ENCODE measurements at places on chromosomes 3 and 15.

GRCh38 chr3:58962040-58962651 is 87.7 kb downstream of the CFAP20DC start:
- no peak for DNase-seq

GRCh38 chr3:161423911-161424522 is 52.7 kb upstream of the SPTSSB start:
- no peak for DNase-seq

DNA sequence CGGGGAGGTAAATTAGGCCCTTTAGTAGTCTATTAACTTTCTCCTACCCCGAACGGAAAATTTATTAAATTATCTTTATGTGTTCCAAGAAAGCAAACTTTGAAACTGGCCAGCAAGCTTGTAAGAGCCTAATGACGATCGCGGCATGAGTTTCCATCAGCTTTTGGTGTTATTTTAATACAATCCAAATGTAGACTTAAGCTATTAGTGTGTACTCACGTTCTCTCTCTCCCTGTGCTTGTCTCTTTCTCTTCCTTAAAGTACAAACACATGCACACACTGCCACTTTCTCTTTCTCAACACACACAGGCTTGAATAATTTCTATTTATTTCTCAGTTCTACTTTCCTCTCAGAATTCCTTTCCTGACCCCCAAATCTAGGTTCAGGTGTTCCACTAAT is 108.8 kb upstream of the MME start:
- DNase-seq: no peak

- DNase-seq: no peak
Observed at GRCh38 chr3:160921020-160921635, 165.1 kb downstream of the PPM1L start.

GRCh38 chr3:10950476-10951294 is 41.9 kb upstream of the SLC6A1 start:
- DNase-seq: no peak

DNA sequence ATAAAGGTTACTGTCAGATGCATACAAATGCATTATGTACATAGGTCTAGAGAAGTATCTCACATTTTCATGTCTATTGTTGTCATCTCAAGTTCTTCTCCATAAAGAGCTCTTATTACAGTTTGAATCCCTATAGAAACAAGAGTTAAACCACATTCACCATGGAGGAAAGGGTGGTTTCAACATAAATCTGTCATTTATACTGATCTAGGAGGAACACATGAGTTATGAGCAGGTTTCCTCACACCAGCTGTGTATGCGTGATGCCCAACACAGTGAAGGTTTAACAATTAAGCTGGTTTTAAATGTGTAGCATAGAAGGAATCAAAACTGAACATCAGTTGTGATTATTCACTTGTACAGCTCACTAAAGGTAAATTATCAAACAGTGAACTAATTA is 251.7 kb downstream of the KCNMB2 start:
- no peak for DNase-seq

- DNase-seq: no peak
Observed at GRCh38 chr3:8503461-8503860, 1.8 kb downstream of the LMCD1 start.
